Jurkat, Clone E6-1 (cell line): ENCODE measurements at places on chromosomes 5 and 9.

GRCh38 chr9:73357607-73358006 is 205.9 kb downstream of the ANXA1 start:
- DNase-seq = no peak

- DNase-seq = no peak
Measured at GRCh38 chr5:1735320-1735970, 64.2 kb downstream of the MRPL36 start.

DNA sequence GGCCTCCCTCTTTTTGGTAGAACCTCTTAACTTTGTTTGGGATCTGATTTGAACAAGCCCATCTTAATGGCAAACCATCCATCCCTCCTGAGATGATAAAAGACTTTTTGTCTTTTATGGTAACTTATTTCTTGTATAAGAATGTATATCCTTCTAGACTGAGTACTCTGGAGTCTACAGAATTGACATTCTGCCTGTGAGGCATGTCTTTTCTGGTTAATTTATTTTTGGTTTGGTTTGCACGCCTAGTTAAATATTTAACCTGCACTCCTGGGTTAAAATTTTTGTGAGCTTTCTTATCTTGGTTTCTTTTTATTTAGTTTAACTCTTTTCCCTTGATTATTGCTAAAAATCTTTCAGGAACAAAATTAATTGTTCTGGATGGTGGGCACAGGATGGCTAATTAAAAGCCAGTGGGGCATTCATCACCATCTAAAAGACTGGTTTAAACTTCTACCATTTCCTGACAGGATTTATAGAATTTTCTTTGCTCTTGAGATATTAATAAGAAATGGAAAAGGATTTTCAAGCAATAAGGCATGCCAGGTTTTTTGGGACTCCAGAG is 50.3 kb downstream of the PHAX start:
- DNase-seq = no peak

DNA sequence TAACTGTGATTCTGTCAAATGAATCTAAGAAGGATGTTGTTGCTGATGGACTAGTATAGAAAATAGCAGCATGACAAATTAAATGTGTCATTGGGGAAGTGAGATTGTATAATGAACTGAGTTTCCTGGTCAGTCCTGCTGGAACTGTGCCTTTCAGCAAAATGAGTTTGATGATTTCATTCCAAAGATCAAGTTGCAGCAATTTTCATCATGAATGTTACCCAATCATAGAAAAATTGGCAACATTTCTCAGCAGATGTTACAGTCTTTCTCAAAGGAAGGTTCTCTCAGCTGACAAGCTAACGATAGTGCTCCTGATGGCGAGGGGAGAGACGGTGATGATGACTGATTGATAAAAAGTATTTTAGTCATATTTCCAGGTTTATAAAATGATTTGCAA is 10.7 kb downstream of the PCDHAC2 start:
- no peak for DNase-seq

GRCh38 chr5:33855396-33855795 is 36.4 kb downstream of the ADAMTS12 start:
- no peak for DNase-seq
